ENCODE measurements at places on chromosomes 3 and 15.

- DNase-seq, result no peak
Measured at GRCh38 chr15:89486726-89487050, 9.7 kb downstream of the RHCG start.

DNA sequence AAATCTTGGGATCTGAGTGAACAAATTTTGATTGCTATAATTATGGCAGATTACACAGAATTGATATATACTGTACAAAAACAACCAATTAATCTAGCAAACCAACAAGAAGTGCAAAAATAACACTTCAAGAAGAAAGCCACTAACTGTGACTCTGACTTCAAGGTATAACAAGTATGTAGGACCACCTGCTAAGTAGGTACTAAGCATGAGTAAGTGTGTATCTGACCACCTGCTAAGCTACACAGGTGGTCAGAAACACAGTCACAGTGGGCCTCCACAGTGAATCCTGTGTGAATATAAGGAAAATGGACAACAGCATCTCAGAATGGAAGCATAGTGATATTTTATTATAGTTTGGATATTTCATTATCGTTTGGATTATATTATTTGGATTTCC, 14.8 kb upstream of the PLSCR4 start:
- no peak for DNase-seq

GRCh38 chr15:40252438-40253166, 13.7 kb downstream of the PAK6 start:
- no peak for DNase-seq

DNA sequence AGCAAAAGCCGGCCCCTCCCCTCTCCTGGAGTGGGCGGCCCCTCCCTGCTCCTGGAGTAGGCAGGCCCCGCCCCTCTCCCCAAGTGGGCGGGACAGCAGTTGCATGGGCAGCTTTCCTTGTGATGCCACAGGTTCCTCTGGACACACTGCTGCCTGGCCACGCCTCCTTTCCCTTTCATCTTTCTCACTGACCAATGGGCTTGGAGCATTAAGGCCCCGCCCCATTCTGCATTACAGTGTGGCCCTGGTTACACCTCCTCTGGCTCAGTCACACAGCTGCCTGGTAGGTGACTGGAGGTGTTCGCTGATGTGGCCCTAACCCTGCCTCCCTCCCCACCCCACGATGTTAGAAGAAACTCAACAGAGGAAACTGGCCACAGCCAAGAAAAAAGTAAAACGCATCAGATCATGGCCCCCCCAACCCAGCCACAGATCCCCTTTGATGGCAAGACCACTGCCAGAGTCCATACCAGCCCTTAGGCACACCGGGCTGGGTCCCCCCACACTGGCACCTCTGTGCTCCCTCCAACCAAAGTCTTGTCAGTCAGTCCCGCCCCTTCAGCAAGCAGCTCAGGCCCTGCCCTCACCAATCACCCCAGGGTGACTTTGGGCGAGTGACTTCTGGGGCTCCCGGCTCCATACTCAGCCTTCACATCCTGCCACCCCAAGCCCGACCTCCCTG, 84.3 kb downstream of the ADAMTS7 start:
- no peak for DNase-seq

DNA sequence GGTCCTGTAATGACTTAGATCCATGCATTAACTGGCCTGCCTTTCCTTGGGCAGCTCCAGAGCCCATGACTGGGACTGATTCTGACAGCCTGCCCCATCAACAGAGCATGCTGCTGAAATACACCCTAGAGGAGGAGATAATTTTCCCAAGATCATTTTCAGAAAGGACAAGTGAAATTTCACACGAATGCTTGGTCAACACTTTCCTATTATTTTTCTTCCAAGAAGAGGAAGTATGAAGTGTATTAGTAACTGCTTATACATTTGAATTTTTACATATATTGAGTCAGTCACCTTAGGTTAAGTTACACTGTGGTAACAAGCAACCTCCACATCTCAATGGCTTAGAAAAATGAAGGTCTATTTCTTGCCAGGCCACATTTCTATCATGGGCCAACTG, 9.7 kb upstream of the NMNAT3 start:
- DNase-seq, result no peak

GRCh38 chr3:116256843-116257485, 188.3 kb downstream of the LSAMP start:
- DNase-seq, result no peak

DNA sequence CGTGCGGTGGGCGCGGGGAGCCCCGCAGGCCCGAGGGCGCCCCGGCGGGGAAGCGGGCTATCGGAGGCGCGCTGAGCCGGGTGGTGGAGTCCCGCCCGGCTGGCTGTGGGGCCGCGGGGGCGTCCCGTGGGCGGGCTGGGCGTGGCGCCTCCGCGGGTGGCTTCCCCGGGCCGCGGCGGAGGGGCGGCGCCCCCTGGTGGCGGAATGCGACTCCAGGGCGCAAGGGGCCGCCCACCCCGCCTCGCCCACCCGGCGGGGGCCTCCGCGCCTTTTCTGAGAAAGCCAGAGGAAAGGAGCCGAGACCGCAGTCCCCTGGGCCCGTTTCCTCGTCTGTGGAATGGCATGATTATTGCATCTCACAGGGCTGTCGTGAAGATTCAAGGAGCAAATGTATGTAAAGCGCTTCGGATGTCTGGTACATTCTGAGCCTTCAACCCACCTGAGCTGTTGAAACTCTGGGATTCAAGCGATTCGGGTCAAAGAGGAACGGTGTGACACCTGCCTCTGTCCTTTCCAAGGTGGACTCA, 31.9 kb upstream of the RAB6B start:
- no peak for DNase-seq

DNA sequence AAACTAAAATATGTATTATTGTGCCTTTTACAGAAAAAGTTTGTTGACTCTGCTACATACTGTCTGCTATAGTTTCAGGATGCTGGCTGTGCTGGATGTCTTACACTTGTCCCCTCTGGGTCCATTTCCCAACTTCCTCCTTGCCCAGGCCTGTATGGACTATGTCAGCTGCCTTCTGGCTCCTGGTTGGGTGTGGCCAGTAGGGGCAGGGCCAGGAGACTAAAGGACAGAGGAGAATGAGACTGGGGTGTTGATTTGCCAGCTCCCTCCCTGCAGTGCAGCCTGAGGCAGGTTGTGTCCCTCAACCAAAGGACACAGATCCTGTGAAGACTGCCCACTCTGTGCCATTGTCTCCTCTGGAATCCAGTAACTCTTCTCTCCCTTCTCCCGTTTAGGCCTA, 90.6 kb upstream of the UBE2E2 start:
- no peak for DNase-seq

- DNase-seq, result peak; percentile 75
Measured at GRCh38 chr3:115692887-115693524, 69.7 kb downstream of the GAP43 start.

DNA sequence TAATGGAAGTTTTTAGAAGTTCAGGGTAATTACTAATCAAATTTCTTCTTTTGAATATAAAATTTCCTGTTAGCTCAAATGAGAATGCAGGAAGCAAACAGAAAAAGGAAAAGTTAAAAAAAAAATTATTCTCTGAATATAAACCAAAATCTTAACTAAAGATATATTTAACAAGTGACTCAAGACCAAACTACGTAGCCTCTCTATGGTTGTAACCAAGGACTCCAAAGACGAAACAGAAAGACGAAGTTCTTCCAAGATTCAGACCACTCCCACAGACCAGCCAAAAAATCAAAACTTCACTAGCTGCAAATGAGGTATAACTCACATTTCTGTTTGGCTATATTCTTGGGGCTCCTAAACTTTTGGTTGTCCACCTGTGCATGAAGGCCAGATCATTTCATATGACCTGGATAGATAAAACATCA, 846.5 kb upstream of the ALCAM start:
- DNase-seq, result no peak

DNA sequence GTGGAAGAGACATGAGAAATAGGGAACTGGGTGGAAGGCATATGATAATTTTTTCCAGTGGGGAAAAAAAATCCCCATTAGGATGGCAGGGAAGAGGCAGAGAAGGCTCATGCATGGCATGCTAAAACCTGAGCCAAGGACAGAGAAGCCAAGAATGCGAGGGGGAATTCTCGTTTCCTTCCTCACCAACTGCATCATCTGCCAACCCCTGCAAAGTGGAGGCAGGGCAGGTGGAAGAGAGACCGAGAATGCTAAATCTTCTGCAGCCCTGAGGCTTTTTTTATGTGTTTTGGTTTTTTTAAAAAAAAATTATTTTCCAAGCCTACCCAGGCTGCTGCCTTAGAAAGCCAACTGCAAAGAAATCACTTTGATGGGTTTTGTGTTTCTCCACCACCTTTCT, 54.3 kb upstream of the CCDC174 start:
- DNase-seq, result no peak

DNA sequence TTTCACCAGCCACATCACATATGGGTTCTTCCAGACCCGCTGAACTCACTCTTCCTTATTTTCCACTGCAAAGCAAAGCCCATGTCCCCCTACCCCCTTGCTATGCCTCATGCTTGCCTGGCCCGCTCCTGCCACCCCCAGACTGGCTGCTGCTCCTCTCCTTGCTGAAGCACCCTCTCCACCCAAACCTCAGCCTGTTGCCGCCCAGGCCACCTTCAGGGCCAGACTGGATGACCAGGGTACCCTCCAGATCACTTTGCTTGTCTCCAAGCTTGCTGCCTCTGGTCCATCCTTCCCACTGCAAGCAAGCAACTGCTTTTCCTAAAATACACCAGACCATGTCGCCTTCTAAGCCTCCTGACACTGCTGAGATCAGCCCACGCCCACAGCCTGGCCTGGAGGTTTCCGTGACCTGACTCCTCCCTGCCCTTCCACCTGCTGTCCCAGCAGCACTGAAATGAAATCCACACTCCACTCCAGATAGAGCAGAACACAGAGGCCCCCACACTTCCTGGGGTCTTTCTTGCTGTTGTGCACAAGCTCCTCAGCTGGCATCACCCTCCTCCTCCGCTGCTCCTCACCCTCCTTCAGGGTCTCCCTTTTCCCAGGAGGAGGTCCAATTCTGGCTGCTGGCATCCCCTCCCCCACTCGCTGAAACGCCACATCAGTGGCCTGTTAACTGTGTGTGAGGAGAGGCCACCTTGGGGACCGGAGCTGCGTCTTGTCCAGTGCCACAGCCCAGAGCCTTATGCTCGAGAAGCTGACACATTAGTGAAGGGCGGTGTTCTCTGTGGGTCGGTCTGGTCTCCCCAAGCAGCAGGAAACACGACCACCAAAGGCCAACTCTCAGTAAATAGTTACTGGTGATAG, 99.1 kb downstream of the ADCY5 start:
- DNase-seq, result no peak

- no peak for DNase-seq
Measured at GRCh38 chr15:64000183-64000951, 45.9 kb downstream of the DAPK2 start.

GRCh38 chr15:75029378-75030022, 6.1 kb downstream of the PPCDC start:
- peak; percentile 8 for DNase-seq

DNA sequence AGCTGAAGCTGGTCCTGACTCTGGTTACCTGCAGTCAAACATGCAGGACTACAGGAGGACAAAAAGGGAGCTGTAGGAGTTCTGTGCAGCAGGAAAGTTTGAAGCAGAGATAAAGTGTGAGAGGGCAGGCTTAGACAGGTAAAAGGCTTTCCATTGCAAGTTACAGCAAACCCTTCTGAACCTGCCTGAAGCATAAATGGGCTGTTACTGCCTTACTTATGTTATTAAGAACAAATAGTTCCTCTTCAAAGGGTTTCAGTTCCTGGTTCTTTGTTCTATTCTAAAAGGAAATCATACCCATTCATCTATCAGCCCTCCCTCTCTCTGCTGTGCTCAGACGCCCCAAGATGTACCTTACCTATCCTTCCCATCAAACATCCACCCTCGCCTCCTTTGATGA, 52.4 kb upstream of the CACNA2D3 start:
- no peak for DNase-seq

DNA sequence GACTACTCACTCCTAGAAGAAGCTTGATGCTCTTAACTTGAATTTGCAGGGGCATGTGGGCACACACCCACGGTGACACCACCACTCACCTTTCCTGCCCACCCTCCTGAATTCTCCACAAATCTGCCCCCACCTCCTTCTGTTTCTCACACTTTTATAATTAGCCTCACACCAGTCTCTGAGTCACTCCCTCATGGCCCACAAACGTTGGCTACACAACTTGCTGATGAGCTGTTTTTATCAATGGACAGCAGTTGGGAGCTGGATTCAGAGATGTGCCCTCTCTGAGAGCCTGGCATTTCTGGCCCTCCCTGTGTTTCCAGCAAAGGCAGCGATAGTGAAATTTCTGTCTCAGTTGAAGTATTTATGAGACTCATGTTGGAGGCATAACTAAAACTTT, 1.3 kb downstream of the COLQ start:
- no peak for DNase-seq

GRCh38 chr3:191362524-191363090, 32.3 kb upstream of the UTS2B start:
- DNase-seq, result no peak

DNA sequence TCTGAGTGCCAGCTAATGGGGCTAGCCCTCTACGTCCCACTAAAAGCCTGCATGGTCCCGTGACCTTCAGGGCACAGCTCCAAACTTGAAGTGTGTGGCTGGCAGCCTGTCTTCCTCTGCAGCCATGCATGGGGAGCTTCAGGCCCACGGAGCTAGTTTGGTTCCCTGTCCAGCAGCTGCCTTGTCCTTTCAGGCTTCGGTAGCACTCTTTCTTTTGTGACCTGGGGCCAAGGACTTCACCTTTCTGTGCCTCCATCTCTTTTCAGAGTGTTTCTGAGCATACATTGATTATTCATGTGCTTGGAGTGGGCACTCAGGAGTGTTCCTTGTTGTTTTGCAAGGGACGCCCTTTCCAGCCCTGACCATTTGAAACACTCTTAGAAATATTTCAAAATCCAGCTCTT, 155.2 kb downstream of the DNAJB8 start:
- DNase-seq, result no peak

Data from NCI-H1092 (cell line).